ENCODE measurements at places on chromosomes 16 and 17. TPM values are rescaled to one million over a fixed set of nuclear protein-coding genes. Genes with fewer than 3 reads are reported as not detected.

EFTUD2 gene
- total RNA-seq: 135 TPM

GRCh38 chr16:19104607-19105006 is 9.2 kb upstream of the ITPRIPL2 start:
- H3K27ac ChIP-seq: no peak overlapping the region
- no peaks in the 10 kb centered on the region for H3K4me1 ChIP-seq
- no peaks in the 10 kb centered on the region for H3K36me3 ChIP-seq
- no peaks in the 10 kb centered on the region for H3K27me3 ChIP-seq
- H3K4me3 ChIP-seq: no peak overlapping the region

DNA sequence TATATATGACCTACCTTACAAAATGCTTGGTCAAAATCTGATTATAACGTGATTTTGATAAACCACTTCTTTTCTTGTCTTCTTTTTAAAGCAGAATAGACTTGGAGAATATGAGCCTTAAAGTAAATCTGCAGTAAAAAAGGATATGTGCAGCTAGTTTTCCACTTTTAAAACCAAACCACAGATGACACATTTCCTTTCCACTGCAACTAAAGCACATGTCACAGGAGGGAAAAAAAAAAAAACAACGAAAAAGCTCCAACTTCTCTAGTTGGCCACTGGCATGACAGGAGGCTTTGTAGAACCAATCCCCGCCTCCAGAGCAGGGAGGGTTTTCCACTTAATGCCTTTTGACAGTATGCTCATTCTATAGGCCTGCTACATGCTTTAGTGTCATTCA is at the start of gene EVI2A:
EVI2A (minus strand) TSS at position 142 of the 400 bp plus-strand sequence. CDS start 2,609 bp downstream, outside the sequence.
- no peaks in the 10 kb centered on the region for H3K27me3 ChIP-seq
- H3K36me3 ChIP-seq: peaks cover 4% of the 10 kb centered on the region
- peak; percentile 93 for DNase-seq
- peak within 1 kb of the TSS; percentile 93 for H3K27ac ChIP-seq
- peaks cover 9% of the 10 kb centered on the region for H3K4me1 ChIP-seq

DNA sequence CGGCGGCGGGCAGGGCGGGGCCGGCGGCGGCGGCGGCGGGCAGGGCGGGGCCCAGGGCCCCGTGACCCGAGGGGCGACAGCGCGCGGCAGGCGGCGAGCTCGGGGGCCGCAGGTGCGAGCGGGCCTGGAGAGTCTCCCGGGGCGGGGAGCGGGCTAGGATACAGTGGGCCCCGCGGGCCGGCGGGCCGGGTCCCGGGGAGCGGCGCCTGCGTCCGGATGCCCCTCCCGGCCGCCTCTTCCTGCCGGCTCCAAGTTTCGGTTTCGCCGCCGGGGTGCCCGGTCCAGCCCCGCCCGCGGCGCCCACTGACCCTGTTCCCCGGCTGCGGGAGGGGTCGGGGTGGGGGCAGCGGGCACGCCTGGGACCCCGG is at the start of gene RNF213:
RNF213 (plus strand) TSS at position 62 of the 368 bp plus-strand sequence. CDS start 2,830 bp downstream, outside the sequence.
- peak; percentile 77 for DNase-seq
- H3K4me3 ChIP-seq: peak within 1 kb of the TSS; percentile 86
- H3K27ac ChIP-seq: peak within 1 kb of the TSS; percentile 91

DNA sequence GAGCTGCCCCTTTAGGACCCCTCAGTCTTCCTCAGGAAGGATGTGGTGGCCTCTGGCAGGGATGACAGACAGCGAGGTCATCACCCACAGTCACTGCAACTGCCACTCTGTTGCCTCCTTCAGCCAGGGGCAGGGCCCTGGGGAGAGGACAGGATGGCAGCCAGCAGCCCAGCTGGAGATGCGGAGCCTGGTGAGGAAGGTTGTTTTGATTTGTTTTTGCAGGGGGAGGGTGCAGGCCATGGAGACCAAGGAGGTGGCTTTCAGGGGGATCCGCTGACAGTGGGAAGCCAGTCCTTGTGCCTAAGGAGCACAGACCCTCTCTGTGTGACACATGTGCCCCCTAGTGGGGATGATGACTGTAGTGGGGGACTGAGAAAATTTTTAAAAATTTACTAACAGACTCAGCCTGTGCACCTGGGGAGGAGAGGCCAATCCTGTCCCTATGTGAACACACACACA is 7.4 kb downstream of the PRCD start:
- peak; percentile 82 for DNase-seq
- no peak overlapping the region for H3K4me3 ChIP-seq
- H3K4me1 ChIP-seq: peaks cover 43% of the 10 kb centered on the region

DNA sequence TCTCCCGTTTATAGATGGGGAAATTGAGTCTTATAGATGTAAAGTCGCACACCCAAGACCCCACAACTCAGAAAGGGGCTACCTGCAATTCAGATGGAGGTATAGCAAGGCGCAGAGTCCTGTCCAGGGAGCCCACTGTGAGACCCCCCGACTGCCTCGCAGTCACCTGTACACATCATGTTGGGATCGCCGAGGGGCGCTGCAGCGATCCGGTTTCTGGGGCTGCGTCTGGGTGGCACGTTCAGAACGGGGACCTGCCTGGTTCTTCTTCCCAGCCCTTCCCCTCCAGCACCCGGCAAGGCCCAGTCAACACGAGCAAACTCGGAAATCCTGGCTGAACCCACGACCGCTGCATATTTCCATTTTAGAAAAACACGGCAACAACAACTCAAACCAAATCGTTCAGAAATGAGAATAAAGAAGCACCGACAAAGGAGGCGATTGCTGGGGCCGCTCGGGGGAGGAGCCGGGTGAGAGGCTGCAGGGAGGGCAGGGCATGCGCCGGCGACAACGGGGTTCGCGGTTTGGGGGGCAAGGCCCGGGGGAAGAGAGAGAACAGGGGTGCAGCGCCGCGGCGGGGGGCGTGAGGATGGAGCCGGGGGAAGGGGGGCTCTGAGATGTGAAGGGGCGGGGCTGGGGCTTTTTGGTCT is 643 bp downstream of the HSDL1 start:
- peak; percentile 62 for DNase-seq
- no peaks in the 10 kb centered on the region for H3K27me3 ChIP-seq
- H3K4me1 ChIP-seq: peaks cover 12% of the 10 kb centered on the region
